ENCODE measurements at places on chromosomes 2 and 18.

- DNase-seq, result no peak
Observed at GRCh38 chr18:27094621-27095020, 90.5 kb downstream of the CHST9 start.

DNA sequence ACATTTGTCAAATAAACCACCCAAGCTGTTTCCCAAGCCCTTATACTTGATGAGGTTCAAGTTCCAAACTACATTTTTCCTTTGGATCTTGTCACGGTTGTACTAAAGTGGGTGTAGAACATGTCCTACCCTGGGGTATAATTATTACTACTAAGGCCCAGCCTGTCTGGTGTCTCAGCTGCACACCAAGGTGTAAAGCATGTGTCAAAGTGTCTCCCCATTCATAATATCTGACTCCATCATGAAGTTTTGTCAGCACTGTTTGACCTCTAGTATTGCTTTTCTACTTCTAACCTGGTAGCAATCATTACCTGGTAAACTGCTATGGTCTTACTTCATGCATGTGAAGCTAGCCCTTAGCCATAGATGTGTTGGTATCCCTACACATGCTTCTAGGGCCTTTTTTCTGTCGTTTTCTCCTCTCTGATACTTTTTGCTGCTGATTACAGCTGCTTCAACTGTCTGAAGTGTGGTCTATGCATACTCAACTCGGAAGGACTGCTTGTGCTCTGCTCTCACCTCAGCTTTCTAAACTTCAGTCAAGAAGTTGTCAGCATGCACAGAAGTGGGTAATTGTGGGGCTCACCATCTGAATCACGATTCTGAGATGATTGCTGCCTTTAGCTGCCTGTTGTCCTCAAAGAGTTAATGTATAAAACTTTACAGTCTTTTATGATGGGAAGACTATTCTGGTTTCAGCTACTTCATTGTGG, 445.7 kb upstream of the TRIB2 start:
- DNase-seq, result no peak

DNA sequence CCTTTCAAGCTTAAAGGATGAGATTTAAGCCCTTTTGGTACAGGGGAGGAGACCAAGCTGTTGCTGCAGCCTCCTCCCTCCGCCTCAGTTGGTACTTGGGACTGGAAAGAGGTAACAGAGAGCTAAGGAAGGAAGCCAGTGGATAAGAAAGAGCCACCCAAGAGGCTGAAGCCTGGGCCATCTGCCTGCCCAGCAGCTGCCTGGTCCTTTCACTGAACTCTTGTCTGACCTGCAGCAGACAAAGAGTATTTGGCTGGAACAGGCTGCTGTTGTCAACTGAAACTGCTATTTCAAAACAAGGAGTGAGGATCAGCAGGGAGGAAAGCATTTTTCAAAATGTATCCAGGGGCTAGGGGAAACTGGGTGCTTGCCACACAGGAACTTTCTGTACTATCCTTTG, 30.3 kb downstream of the TNS1 start:
- no peak for DNase-seq

DNA sequence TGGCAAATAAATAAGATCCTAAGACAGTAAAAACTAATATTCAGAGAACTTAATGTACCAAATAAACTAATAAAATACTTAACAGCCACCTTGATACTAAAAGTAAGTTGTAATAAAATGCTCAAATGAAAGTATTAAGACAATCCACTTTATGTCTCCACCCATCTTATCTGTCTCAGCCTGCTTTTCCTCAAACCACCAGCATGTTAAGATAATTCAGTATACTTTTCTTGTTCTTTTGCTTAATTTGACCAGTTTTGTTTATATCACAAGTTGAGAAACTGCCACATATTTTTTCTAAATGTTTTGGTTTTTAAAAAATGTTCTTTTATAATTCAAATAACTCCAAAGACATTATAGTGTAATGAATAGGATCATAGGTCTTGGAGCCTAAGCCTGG, 142.0 kb downstream of the MBD5 start:
- no peak for DNase-seq

GRCh38 chr2:162022290-162022945, 51.6 kb downstream of the DPP4 start:
- no peak for DNase-seq
